ENCODE measurements at places on chromosomes 3 and 15.

DNA sequence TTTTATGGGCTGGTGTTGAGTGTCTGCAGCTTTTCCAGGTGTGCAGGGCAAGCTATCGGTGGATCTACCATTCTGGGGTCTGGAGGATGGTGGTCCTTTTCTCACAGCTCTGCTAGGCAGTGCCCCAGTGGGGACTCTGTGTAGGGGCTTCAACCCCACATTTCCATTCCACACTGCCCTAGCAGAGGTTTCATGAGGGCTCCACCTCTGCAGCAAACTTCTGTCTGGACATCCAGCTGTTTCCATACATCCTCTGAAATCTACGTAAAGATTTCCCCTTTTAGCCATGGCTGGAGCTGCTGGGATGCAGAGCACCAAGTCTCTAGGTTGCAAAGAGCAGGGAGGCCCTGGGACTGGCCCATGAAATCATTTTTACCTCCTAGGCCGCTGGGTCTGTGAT lies 11.6 kb downstream of the RFX7 start:
- no peak for DNase-seq

DNA sequence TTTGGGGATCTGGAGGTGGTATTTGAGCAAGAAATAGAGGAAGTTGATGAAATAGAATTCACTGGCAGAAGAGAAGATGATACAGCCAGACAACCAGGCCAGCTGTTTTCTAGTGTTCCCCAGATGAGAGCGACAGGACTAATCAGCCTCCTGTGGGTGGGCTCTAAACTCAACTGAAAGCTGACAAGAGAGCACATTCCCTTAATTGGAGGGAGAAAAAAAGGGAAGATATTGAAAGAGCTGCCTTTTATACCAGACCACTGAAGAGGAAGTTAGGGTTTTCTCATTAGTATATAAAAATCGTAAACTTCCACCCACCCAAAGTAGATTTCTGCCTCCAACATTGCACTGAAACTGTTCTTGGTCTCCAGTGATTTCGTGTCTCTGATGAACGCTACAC lies 6.5 kb upstream of the TM4SF19 start:
- DNase-seq, result no peak

DNA sequence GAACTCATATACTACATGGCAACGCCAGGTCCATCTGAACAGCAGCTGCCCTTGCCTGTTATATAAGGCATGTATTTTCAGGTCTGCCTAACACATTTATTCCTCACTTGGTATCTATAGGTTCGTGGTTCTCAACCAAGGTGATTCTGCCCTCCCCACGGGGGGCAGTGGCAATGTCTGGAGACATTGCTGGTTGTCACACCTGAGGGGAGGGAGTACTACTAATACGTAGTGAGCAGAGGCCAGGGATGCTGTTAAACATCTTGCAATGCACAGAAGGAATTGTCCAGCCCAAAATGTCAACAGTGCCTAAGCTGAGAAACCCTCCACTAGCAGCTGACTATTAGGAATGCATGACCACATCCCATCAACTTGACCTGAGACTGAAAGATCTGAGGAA lies 32.6 kb downstream of the ADAMTS9 start:
- no peak for DNase-seq

DNA sequence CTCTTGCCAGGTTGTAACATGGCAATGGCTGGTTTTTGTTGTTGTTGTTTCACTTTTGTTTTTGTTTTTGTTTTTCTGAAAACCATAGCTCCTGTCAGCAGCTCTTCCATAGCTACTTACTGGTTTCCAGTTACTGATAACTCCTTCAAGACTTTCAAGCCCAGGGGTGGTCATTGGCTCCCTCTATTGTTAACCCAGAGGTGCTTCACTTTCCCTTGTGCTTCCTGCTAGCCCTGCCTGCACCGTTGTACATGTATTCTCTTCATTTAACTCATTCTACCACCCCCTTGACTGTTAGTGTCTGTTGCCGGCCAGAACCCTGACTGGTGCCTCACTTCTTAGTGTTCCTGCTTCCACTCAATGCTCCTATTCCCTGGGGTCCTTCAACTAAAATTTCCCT lies 4.2 kb upstream of the TRAT1 start:
- DNase-seq, result peak; percentile 42

DNA sequence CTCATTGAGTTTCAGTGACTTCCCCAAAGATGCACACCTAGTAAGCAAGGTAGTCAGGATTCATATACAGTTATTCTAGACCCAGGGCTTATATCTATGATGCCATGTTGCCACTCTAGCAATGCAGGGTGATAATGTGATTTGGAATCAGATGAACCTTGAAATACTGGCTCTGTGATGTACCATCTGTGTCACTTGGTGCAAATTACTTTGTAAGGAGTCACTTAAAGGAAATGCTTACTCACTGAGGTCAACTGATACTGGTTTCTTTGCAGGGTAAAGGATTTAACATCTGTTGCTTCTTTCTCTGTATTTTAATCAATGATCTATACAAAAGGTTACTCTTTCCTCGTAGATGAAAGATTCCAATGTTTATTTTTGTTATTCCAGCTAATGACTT lies 10.8 kb downstream of the ASB14 start:
- DNase-seq, result no peak

All from NCI-H526 (cell line).